Progenitor cell of endocrine pancreas (in vitro differentiated cells): ENCODE measurements at places on chromosomes 4 and X. TPM values are rescaled to one million over a fixed set of nuclear protein-coding genes. Genes with fewer than 3 reads are reported as not detected.

- DNase-seq, result no peak
Observed at GRCh38 chr4:159193046-159193620, 90.3 kb downstream of the RAPGEF2 start.

SLC16A2 gene
- total RNA-seq, result 9.0 and 11.1 TPM in 2 replicates

DNA sequence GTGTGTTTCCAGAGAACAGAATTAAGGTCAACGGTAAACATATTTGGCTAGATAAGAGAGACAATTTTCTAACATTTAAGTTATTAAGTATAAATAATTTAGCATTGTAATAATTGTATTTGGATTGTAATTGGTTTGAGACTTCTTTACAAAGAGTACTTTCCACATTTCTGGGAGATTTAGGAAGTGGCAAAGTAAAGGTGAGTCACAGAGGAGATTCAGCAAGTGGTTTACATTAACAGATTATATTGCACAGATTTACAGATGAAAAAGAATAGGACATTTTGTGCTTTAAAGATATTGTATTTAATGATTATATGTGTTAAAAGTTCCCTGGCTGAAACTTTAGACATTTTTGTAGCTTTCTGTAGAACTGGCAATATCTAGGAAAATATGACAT lies 584.4 kb upstream of the AADAT start:
- no peak for DNase-seq

DNA sequence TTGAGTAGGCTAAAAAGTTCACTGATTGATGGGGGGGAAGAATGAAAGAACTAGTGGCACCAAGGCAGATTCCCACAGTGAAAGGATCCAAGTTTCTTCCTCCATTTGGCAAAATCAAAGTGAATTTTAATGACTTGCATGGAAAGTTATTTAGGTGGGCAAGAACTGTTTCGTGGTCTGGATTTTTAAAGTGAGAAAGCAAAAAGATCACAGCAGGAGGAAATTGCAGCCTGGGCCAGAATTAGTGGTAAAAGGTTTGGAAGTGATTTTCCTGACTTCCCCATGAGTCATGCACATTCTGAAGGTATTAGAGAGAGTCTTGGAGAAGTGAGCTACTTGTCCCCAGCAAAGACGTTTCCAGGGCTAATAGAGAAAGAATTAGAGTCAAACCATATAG lies 207.8 kb downstream of the ANTXR2 start:
- DNase-seq, result no peak

- DNase-seq, result no peak
Observed at GRCh38 chrX:71143508-71143907, 1.1 kb upstream of the NLGN3 start.

- DNase-seq, result no peak
Observed at GRCh38 chrX:22534643-22535042, 261.9 kb downstream of the CBLL2 start.

MND1 gene
- total RNA-seq, result 9.1 and 9.7 TPM in 2 replicates

DNA sequence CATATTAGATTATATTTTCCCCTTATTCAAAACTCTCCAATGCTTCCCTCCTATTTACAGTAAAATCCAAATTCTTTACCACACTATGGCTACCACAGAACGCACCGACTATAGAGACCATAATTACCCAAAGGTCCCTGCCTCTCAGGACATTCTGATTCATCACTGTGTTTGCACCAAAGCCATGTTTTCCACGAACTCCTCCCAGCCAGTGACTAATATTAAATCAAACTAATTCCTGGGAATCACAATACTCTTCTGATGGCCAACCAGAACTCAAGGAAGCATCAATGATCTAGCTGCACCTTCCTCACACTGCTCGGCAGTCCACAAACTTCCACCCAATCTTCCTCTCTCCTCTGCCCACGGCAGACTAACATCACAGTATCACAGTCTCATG lies 24.2 kb upstream of the EDNRA start:
- DNase-seq, result no peak

GRCh38 chr4:126850286-126850685 lies 782.5 kb upstream of the INTU start:
- DNase-seq, result no peak

DNA sequence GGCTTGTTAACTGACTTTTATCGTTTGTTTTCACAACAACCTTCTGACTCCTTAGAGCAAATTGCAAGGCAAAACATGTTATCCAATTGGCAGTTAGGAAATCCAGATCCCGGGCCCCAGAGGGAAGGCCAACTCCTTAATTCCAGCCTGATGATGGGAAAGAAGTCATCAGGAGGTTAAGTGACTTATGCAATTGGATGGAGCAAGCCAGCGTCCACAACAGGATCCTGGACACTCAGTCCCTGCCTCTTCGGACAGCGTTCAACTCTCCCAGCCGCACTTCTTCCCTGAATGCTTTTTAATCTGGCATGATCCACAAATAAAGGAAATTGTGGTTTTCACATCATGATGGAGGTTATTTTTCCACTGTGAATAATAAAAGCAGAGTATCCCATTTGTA lies 310.1 kb downstream of the RAB28 start:
- DNase-seq, result no peak

MCTS1 gene
- 35.0 and 37.3 TPM in 2 replicates for total RNA-seq

TIMM8A gene
- total RNA-seq, result 15.7 and 16.5 TPM in 2 replicates

- no peak for DNase-seq
Observed at GRCh38 chrX:105150557-105150956, 69.9 kb downstream of the TEX13A start.

FAM47E gene
- total RNA-seq, result 3.4 and 4.0 TPM in 2 replicates

DNA sequence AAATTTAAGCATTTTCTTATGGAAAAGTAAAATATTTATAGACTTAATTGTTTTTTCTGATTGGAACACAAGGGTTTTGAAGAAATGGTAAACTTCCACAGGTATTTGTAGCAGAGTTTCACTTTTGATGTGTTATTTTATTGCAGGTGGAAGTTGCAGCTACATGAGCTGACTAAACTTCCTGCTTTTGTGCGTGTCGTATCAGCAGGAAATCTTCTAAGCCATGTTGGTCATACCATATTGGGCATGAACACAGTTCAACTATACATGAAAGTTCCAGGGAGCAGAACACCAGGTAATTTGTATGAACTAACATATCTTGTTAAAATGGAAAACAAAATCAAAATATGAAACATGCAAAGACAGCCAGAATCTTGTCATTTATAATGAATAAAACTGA lies 117.4 kb downstream of the DIPK2B start:
- no peak for DNase-seq

DNA sequence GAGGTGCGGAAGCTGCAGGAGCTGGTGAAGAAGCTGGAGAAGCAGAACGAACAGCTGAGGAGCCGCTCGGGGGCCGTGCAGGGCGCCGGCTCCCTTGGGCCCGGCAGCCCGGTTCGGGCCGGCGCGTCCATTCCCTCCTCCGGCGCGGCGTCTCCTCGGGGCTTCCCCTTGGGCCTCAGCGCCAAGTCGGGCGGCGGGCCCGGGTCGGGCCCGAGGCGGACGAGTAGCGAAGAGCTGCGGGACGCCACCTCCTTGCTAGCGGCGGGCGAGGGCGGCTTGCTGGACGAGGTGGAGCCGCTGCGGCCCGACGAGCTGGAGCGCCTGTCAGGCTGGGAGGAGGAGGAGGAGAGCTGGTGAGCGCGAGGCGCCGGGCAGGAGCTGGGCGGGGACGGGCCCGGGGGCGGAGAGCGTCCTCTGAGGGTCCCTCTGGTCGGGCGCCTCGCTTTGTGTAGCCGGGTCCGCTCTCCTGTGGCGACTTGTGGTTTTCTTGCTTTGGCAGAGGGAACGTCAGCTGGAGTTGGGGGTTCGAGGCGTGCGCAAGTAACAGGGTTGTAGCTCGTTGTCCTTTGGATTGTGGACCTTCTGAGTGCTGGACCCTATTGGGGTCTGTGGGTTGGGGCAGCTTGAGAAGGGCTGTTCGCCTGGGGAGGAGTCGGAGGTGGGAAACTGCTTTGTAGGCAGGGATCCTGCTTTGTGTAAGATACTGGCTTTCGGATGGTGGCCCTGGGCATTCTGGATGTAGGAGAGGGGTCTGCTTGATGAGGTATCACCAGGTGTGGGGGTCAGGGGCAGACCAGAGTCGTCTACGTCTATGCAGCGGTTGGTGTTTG lies 662 bp downstream of the SLAIN2 start:
- DNase-seq, result peak; percentile 56

SLC39A8 gene
- total RNA-seq, result 1.6 and 3.2 TPM in 2 replicates

- no peak for DNase-seq
Observed at GRCh38 chrX:19122641-19123009, 357 bp upstream of the ADGRG2 start.

DNA sequence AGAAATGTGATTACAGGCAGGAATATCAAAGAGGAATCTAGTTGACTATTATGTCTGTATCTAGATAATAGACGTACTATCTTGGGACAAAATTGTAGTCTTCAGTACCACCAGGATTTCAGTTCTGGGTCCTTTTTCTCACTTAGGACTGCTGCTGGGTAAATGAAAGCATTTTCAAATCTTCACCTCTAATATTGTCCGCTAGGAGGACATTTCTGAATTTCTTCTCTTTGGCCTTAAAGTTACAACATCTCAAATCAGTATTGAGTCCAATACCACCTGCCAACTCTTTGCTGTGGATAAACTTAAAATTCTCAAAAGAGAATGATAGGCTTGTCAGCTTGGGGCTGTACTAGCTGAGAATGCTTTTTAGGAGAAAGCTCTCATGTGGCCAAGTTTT lies 6.0 kb downstream of the FGF16 start:
- DNase-seq, result no peak

RGN gene
- 7.3 and 8.0 TPM in 2 replicates for total RNA-seq

- DNase-seq, result no peak
Observed at GRCh38 chrX:104391906-104392305, 137.2 kb upstream of the ESX1 start.

GRCh38 chr4:159444678-159445077 lies 341.8 kb downstream of the RAPGEF2 start:
- no peak for DNase-seq

SYAP1 gene
- 59.0 and 61.3 TPM in 2 replicates for total RNA-seq

GRCh38 chrX:105723966-105724735 lies 98.2 kb upstream of the NRK start:
- no peak for DNase-seq

GRCh38 chr4:102858828-102859464 lies 9.8 kb upstream of the CISD2 start:
- no peak for DNase-seq

GRCh38 chr4:1354136-1354982 lies 7.4 kb downstream of the UVSSA start:
- no peak for DNase-seq

GRCh38 chr4:165723051-165723795 lies 149.8 kb upstream of the TLL1 start:
- no peak for DNase-seq

DNA sequence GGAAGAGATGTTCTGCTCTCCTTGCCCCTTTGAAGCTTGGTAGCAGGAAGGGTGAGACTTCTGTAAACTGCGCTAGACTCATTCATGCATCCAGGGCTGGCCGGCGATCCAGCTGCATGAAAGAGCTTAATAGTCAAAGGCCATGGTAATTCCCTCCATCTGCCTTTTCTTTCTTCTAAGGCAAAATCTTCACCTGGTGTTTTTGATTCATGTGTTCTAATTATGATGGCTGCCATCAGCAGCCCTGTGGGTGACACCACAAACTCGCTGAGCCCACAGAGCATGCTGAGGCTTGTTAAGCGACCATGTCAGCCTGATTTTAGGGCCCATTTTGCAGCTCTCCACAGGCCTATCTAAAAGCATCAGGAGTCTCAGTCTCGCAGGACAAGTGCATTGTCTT lies 450.1 kb upstream of the TENM3 start:
- no peak for DNase-seq

- DNase-seq, result no peak
Observed at GRCh38 chr4:134027931-134028330, 173.7 kb downstream of the PABPC4L start.

MAGEA2 gene
- 0.22 TPM in 1 of 2 replicates, not detected in the other for total RNA-seq

LYAR gene
- 18.7 and 20.4 TPM in 2 replicates for total RNA-seq

DNA sequence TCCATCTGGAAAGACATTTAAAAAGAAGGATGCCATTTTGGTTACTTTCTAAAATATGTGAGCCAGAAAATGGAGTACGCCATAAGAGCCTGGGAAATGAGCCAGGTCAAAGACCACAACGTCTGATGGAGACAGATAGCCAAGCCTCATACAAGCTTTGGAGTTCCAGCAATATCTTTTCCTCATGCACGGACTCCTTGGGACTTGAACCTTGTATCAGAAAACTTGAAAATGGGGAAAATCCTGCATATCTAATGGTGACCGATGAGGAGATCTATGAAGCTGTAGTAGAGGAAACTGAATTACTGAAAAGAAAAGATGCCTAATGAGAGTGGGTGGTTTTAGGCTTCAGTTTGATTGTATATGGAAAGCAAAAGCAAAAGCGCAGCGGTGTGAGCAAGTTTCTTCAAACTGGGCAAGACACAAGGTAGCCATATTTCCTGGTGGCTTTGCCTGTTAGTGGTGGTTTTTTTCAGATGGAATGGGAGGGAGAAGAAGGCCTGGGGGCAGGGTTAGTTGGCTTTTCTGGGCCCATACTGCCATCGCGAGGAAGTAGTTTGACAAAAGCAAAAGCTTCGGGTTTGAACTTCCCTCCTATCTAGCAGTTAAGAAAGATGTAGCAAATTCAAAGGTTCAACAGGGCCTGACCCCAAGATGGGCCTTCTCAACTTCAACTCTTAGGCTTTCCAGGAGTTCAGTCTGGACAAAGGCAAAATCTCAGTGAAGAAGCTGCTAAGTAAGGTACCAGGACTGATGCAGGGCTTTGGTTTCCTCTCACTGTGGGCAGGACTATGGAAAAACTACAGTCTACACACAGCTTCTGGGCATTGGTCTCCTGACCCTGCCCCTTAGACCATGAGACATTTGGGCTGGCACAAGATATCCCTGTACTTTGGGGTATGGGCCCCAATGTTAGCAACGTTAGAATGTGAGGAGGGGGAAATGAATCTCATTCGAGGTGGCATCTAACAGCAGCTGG lies 210.0 kb upstream of the STK26 start:
- no peak for DNase-seq

GRCh38 chrX:6184900-6185515 lies 43.7 kb downstream of the NLGN4X start:
- DNase-seq, result no peak

GRCh38 chr4:41320278-41320677 lies 63.5 kb downstream of the UCHL1 start:
- DNase-seq, result no peak

ASMT gene
- total RNA-seq, result 0.36 TPM in 1 of 2 replicates, not detected in the other

GRCh38 chr4:173282626-173283025 lies 51.5 kb downstream of the HMGB2 start:
- no peak for DNase-seq

- no peak for DNase-seq
Observed at GRCh38 chr4:173565281-173565680, 35.3 kb upstream of the HAND2 start.

GRCh38 chr4:8221985-8222384 lies 22.9 kb downstream of the SH3TC1 start:
- DNase-seq, result no peak

DNA sequence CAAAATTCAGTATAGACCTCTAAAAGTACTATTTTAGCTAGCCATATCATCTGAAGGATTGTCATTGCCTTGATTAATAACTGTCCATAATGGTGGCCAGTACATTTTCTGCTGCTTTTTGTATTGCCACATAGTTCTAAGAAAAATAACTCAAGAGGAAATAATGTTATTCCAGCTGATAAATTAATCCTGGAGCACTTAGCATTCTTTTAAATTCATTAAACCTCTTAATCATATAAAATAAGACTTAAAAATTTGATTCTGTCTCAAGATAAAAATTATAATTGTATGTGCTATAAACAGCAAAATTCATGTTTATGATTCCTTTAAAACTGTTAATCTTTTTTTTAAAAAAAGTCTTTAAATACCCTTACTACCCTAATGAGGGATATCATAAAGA lies 12.7 kb downstream of the PTPN13 start:
- DNase-seq, result no peak
